ENCODE measurements at places on chromosomes 3 and 15.

- no peak for DNase-seq
Measured at GRCh38 chr3:73656241-73656890, 31.6 kb upstream of the PDZRN3 start.

DNA sequence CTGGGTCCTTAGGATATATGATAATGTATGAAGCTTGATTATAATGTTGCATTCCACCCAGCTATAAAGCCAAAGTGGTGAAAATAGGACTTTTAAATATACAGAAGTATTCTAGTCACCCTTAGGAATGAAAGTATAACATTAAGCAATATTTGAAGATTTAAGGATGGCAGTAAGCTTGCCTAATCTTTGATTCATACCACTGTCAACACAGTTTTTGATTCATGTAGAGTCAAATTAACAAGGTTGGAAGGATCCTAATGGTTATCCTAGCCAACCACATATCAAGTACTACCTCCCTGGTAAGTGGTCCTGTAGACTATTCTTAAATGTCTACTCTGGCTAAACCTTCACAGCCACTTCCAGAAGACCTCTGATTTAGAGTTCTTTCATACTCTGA, 18.6 kb downstream of the ARIH1 start:
- DNase-seq: no peak

DNA sequence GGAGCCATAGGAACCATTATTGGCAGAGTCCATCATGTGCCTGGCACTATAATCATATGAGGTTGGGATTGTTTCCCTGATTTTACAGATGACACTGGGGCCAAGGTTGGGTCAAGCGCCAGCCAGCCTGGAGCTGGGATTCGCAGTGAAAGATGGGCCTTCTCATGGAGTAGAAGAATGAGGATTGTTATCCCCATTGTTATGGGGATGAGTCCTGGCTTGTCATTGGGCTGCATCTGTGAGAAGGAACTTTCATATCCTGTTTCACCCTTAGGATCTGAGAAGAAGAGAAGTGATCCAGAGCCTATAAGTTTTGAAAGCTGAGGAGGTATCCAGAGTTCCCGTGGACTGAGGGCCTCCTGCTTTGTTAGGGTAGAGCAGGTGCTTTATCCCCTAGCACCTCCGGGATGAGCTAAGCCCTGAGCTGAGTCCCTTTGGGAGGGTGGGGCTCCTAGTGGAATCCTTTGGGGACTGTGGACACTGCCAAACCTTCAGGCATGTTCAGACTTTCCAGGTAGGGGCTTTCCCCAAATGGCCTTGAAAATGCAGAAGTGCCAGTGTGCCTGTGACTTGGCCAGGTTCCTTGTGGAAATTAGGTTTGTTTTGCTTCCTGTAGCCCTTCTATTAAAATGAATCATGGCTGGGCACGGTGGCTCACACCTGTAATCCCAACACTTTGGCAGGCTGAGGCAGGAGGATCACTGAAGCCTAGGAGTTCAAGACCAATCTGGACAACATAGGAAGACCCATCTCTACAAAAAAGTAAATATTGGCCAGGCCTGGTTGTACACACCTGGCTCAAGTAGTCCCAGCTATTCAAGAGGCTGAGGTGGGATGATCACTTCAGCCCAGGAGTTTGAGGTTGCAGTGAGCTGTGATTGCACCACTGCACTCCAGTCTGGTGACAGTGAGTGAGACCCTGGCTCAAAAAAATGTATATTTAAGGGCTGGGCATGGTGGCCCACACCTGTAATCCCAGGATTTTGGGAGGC, 30.2 kb upstream of the BSN start:
- no peak for DNase-seq

GRCh38 chr15:84807228-84807627, 9.9 kb upstream of the ALPK3 start:
- no peak for DNase-seq

- no peak for DNase-seq
Measured at GRCh38 chr15:51226576-51227210, 111.7 kb downstream of the CYP19A1 start.

GRCh38 chr15:63939531-63940130, 105.9 kb upstream of the HERC1 start:
- DNase-seq: no peak

GRCh38 chr3:46372492-46373359, 2.0 kb downstream of the CCR5 start:
- DNase-seq: no peak
